Tongue (tissue), 3 donors: ENCODE measurements at places on chromosomes 5 and 9. TPM values are rescaled to one million over a fixed set of nuclear protein-coding genes. Genes with fewer than 3 reads are reported as not detected.

The HMGXB3 gene
- 22.7 TPM for total RNA-seq

The GPR151 gene
- total RNA-seq = not detected

The LOX gene
- total RNA-seq = 46.0 TPM

The PAEP gene
- not detected for total RNA-seq

The SPINK14 gene
- not detected for total RNA-seq

The SHISAL2B gene
- not detected for total RNA-seq

The TLE1 gene
- 73.8 TPM for total RNA-seq
